ENCODE measurements at places on chromosomes 4 and X. TPM values are rescaled to one million over a fixed set of nuclear protein-coding genes. Genes with fewer than 3 reads are reported as not detected.

Gene HSFX1
- total RNA-seq = 0.43 TPM

Gene EDA
- total RNA-seq = 3.6 TPM

Gene PNCK
- 0.67 TPM for total RNA-seq

Gene CENPVL1
- total RNA-seq = not detected

Gene ARHGAP24
- 20.4 TPM for total RNA-seq

Gene CCDC160
- total RNA-seq = 0.44 TPM

GRCh38 chr4:148834804-148835631 lies 392.8 kb upstream of the NR3C2 start:
- no peak for DNase-seq

DNA sequence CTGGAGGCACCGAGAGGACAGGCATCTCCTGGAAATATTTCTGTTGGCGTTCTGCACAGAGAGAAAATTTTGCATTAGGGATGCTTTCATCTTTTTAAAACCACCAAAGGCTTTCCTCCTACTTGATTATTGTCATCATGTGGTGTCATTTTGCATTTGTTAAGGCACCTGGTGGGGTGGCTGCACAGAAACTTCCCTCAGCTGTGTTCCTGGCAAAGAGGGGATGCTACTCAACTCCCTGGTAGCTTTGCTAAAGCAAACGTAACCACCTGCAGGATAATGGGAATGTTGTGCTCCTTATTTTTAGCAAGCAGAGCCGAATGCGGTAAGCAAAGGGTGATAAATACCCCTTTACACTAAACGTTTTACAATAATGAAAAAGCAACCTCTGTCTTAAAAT lies 229.8 kb downstream of the STIM2 start:
- no peak for DNase-seq

- no peak for DNase-seq
Measured at GRCh38 chr4:12242354-12242753, 813.7 kb upstream of the HS3ST1 start.

DNA sequence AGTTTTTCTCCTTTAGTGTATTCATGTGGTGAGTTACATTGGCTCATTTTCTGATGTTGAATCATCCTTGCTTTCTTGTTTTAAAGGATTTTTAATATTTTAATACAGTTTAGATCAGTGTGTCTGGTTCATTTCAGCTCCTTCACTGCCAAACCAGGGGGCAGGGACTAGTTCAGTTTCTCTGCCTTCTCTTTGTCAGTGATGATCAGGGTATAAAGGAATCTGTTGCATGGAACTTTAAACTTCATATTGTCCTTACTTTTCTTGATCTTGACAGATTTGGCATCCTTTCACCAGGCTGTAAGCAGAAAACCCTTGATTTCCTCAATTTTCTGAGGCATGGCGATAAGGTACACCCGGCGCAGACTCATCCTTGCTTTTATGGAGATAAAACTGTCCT lies 149.4 kb downstream of the KDR start:
- no peak for DNase-seq

DNA sequence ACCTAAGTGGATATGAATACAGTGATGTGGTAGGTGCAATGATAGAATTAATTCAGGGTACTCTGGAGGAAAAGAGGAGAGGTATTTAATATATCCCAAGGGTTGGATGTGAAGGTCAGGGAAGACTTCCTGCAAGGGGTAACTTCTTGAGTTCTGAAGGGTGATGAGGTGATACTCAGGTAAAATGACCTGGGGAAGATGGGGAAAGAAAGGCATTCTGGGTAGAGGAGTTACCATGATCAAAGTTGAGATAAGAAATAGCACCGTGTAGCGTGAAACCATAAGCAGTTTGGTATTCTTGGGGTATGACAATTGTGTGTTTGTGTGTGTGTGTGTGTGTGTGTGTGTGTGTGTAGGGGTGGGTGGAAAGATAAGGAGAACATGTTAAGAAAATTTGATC lies 270.4 kb upstream of the LCORL start:
- DNase-seq = no peak

DNA sequence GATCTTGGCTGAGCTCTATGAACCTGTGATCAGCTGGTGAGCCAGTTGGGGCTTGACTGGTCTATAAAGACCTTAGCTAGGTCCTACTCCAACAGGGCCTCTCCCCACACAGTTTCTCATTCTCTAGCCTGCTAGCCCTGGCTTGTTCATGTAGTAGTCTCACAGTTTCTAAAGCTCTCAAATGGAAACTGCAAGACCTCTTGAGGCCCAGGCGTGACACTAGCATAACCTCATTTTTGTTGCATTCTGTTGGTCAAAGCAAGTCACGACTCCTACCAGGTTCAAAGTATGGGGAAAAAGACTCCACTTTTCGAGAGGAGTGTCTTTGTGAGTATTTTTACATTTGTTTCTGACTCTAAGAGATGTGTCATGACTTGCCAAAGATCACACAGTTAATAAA lies 50.9 kb downstream of the CEP44 start:
- DNase-seq = no peak

DNA sequence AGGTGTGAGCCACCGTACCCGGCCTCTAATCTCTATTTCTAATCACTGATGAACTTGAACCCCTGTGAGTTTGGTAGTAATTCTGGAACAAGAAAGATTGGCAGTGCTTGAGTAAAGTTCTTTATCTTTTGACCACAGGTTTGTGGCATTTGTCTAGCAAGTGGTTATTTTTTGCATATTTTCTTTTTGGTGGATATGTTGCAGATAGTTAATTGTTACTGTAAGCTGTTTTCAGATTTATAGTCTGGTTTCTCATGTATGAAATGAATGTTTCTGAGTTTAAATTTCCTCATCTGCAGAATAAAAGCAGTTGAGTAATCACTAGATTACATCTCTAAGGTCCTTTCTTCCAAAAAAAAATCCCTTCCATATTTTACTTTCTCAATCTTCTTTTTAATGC lies 105.2 kb downstream of the GASK1B start:
- no peak for DNase-seq

DNA sequence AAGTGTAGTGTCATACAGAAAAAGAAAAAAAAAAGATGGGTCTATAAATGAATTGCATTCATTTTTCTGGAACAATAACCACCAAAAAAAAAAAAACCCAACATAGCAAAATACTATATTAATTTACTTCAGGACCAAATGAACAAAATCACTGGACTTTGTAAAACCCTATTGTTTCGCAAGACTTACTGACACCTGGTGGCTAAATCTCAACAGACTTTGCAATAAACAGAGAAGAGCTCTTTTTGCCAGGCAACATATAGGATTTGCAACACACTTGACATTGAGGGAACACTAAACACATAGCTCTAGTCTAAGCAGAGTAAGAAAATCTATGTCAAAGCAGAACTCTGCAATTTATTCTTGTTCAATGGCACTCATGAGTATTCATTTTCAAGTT lies 990.2 kb downstream of the STPG2 start:
- DNase-seq = no peak

DNA sequence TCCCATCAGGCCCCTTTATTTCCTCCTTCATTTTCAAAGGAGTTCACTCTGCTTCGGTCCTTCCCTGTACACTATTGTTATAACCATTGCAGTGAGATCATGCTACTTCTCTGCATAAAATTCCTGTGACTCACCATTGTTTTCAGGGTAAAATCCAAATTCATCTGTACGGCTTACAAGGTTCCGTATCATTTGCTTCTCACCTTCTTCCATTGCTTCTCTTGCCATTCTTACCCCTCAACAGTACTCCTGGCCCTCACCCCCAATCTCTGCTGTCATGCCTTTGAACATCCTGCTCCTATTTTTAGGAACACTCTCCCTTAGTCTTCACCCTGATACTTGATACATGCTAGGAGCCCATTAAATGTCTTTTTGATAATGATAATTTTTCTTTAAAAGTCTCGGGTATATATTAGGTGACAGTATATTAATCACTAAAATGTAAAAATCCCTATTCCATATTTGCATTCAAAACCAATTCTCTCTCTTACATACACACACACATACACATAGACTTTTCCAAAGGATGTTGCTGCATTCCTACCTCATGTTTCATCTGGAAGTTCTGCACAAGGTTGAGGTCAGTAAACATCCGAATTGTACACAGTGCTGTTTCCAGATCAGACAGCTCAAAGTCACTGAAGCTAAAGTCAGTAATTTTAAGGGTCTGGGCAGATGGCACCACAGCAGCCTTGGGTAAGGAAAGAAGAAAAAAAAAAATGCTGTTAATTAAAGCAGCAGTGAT lies 103.4 kb downstream of the PDE5A start:
- no peak for DNase-seq

- DNase-seq = no peak
Measured at GRCh38 chr4:97548943-97549583, 594.2 kb downstream of the STPG2 start.

DNA sequence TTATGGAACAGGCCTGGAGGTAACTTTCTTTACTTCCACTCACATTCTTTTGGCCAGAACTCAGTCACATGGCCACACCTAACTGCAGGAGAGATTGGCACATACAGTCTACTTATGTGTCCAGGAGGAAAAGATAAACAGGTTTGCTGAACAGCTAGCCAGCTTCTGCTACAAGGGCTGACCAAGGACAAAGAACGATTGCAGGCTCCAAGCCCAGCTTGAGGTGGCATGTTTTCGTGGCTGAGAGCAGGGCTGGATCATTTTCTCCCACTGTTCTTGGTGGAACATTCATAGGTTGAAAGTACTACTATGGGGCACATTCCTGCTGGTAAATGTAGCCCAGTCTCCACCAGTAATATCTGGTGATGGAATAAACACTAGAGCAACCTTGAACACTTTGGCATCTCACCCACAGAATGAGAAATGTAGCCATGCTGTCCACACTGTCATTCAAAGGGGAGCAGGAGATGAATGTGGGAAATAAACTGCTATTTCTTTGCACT lies 28.2 kb downstream of the NHS start:
- peak; percentile 16 for DNase-seq

DNA sequence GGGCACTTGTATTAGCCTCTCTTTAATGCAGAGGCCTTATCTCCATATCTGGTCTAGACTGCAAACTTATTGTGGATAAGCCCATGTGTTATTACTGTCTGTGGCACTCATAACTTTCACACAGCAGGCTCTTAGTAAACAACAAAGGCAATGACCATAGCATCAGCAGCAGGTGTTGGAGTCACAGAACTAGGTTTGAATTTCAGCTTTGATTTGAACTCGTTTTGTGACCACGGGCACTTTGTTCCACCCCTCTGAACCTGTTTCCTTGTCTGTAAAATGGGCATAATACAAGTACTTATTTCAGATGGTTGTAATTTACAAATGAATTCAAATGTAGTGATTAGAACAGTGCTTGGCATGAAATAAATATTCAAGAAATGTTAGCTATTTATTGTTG lies 121.8 kb upstream of the C1GALT1C1 start:
- DNase-seq = no peak

DNA sequence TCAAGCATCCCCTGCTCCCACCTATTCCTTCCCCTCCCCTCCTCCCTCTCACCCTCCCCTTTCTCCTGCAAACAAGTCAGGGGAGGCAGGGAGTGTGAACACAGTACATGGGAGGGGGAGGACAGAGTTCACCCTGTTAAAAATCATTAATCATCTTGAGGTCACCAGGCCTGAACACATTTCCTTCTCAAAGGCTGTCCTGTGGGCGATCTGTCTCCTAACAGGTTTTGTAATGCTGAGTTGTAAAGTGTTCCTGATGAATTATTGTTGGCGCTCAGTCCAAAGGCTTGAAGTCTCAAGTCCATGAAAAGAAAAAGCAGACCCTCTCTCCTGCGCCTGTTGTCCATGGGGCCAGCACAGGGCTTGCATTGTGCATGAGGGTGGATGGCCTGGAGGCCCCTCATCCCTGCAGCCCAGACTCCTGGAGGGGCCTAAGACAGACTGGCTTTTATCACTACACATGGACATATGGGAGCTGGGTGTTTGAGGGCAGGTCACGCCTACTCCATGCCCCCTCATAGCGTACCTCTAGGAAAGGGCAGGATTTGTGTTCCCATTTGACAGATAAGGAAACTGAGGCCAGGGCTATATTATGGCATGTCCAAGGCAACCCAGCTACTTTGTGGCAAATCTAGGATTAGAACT lies 189.1 kb downstream of the RAB28 start:
- no peak for DNase-seq

GRCh38 chr4:3871181-3871852 lies 105.1 kb downstream of the ADRA2C start:
- peak; percentile 70 for DNase-seq

GRCh38 chr4:112823156-112823555 lies 186.2 kb downstream of the LARP7 start:
- DNase-seq = no peak

GRCh38 chrX:24480400-24480865 lies 15.3 kb downstream of the PDK3 start:
- DNase-seq = no peak

DNA sequence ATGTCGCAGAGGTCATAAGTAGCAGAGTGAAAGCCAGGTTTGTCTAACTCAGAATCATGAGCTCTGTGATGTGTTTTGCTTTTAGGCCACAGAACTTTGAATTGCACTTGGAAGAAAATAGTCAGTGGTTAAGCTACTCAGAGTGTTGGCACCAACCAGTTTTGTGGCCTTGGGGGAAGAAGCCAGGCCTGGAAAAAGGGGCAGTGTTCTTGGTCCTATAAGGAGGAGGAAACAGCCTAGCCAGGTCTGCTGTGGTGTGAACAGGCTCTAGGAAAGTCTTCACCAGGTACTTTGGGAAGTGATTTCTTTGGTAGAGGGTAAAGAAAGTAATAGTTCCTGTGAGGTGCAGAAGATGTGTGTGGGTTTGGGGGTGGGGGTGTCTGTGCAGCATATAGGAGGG lies 49.2 kb downstream of the FHIP1A start:
- DNase-seq = peak; percentile 75

DNA sequence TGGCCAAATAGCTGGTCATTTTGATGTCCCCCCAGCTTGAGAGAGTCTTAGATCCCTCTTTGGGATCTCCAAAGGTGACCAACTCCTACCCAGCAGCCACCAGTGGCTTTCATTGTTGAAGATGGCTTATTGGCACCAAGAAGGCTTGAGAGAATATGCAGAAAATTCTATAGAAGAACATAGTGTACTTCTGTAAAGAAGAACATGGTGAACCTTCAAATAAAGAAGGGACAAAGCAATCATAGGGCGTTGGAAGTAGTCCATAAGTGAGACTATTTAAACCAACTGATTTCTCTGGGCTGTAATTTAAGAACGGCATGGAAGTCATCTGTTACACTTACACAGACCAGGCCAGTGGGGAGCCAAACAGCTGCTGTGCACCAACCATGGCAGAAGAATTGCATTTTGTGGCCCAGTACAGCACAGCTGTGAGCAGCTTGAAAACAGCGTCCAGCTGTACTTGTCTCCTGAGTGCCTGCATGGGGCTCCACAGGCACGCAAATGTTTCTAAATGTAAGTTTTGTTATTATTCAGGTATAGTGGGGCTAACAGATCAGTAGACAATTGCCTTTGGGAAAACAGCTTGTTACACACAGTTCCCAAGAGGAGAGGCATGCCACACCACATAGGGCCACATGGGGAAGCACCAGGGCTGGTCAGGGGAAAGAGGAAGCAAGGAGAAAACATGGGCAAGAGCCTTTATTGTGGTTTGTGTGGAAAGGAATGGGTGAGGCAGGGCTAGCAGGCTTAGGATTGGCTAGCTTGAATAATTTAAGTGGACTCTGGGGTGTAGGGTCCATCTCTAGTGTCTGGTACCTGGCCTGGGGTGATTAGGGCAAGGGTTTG lies 125.0 kb downstream of the ARHGAP6 start:
- no peak for DNase-seq

GRCh38 chr4:7779432-7779768 lies 160.3 kb downstream of the AFAP1 start:
- no peak for DNase-seq

- no peak for DNase-seq
Measured at GRCh38 chrX:108306086-108306485, 132.1 kb downstream of the COL4A6 start.

- DNase-seq = no peak
Measured at GRCh38 chr4:136967069-136967468, 565.2 kb downstream of the PCDH18 start.
